Activated gamma-delta T cell (primary cell): ENCODE measurements at places on chromosomes 6 and 20.

DNA sequence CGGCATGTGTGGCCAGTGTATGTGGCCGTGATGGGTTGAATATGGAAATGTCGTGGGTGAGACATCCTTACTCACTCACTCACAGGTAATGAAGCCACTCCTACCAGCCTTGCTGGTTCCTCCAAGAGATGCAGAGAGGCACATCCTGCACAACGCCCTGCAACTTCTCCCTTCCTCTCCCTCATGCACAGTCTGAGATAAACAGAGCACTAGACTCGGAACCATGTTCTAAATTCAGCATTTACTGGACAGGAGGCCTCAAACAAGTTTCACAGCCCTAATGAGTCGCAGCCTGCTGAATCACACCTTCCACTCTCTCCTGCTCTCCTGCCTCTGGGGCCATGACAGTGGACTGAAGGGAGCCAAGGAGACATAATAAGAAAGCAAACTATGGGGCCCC is 91.2 kb downstream of the ISM1 start:
- DNase-seq = no peak

GRCh38 chr20:34579191-34579978 is 20.9 kb downstream of the MAP1LC3A start:
- no peak for DNase-seq

GRCh38 chr20:40673442-40673841 is 15.6 kb downstream of the MAFB start:
- DNase-seq = no peak

- no peak for DNase-seq
Observed at GRCh38 chr20:3629893-3630292, 33.3 kb downstream of the GFRA4 start.

DNA sequence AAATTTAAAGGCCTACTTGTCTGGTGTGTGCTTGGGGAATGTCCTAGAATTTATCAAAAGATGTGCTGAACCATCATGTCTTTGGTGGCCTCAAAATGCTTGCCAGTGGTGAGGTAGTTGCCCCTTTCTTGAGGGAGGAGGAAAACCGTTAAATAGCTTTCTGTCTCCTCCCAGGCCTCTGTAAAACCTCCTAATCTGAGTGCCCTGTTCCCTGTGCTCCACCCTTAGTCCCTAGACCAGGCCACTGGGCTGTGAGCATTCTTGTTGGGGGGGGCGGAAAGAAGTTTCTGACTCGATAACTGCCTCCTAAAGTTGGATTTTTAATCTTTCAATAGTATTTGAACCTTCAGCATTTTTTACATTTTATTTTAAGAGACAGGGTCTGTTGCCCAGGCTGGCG is 23.1 kb downstream of the JARID2 start:
- no peak for DNase-seq

GRCh38 chr6:81455641-81456040 is 296.8 kb downstream of the TENT5A start:
- DNase-seq = no peak

DNA sequence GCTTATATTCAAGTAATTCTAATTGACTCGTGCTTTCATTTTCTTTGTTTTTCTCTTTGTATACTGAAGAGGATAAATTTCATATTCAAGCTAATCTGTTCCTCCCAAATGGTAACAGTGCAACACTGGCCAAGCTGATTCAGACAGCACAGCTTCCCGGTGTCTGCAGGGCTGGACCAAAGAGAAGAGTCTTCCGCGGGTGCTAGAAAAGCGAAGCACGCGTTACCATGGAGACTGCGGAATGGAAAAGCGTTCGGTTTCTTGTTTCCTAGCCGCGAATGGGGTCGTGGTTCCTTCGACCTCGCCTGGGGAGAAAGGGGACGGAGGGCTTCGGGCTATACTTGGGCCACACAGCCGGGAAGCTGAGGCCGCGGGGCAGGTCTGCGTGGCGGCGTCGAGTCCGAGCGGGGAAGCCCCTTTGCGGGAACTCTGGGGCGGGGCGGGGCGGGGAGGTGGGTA is 6.2 kb upstream of the ZNF311 start:
- no peak for DNase-seq

GRCh38 chr6:37840143-37840939 is 20.8 kb downstream of the ZFAND3 start:
- DNase-seq = no peak

DNA sequence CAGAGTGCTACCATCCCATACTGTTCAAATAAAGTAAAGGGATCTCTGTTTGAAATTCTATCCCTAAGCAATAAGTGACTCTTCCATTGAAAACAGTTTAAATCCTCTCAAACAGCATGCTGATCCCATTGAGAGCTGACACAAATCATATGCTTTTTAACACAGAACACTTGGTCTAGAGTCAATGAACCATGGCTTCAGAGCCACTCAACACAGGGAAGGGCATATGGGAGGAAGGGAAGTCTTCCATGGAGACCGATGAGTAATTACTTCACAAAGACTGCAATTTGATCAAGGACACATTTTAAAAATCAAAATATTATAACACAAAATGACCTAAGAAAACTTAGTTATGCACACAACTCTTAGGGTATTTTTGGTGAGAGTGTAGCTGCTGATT is 1073.0 kb upstream of the MAP3K7 start:
- no peak for DNase-seq

- DNase-seq = no peak
Observed at GRCh38 chr6:144595266-144595665, 310.1 kb downstream of the UTRN start.

- no peak for DNase-seq
Observed at GRCh38 chr6:111565326-111566221, 40.1 kb downstream of the TRAF3IP2 start.

GRCh38 chr20:7231303-7231702 is 463.8 kb downstream of the BMP2 start:
- no peak for DNase-seq

DNA sequence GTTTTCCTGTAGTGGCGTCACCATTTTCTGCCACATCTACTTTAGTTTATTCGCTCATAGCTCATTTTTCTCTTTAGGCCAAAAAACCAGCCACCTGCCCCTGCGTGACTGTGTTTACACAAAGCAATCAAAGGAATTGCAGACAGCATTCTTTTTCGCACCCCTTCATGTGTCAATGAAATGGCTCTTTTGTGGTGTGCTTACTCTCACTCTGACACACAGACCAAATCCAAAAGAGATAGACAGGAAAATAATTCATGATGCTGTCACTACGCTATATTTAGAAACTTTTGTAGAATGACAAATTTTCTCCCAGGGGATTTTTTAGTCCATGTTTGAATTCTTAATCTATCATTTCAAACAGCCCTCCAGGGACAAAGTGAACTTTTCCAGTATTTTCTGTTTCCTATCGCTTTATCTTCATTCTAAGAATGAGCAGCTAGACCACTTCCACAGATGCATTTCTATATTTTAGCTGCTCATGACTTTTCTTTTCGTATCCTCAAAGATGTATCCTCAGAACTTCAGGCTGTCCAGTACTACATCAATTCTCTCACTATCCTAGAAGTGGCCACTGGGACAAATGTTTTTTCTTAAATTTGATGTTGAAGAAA is 37.9 kb upstream of the KHDRBS2 start:
- DNase-seq = no peak

- DNase-seq = no peak
Observed at GRCh38 chr20:38353316-38353715, 7.0 kb downstream of the LBP start.

GRCh38 chr6:39363280-39363679 is 40.8 kb upstream of the KCNK16 start:
- no peak for DNase-seq
